NCI-H2107 (cell line): ENCODE measurements at places on chromosomes 7 and 10.

DNA sequence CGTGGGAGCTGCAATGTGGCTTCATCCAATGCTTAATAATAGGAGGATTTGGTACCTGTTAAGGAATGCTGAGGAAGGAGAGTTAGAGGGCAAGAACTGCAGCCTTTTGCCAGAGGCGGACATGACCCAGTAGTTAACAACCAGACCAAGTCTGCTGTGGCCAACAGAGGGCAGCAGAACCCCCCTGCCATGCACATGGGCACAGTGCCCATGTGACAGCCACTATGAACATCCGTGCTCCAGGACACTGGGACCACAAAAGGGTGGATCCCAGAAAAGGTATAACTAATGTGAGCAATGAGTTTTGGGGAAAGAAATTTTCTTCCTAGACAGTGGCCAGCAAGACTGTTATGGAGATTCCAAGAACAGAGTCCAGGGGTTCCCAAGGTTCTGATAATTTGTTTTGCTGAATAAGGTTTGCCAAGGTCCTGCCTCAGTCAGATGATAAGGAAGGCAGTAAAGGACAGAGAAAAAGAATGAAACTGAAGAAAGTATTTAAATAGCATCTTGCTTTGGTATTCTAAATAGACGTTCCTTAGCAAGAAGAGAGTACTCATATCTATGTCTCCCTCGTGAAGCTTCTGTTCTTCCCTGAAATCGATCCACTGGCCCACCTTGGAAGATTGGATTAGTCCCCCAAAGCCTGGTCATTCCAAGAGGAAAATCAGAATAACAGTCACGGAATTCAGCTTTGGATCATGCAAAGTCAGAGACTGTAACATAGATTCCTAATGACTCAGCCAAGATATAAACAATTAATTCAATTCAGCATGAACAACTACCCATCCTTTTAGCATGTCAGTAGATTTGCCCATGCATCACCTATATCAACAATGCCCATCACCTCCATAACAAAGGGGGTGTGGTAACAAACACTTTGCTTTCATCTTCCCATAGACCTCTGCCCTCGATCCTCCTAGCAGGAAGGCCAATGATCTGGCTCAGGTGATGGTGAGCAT, 56.0 kb downstream of the LGI1 start:
- no peak for DNase-seq

DNA sequence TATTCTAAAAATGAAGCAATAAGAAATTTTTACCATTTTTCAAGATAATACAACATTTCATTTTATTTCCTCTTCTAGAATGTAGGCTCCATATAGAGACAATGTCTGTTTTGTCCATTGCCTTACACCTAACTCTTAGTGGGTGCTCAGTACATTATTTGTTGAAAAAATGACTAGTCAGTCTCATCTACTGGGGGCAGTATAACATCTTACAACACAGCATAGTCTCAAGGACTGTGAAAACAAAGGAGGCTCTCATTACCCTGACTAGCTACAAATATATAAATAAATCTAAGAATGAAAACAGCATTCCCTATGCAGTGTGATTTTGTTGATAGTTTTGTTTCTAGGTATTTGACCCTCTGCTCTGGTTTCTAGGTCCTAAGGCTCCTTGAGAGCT, 11.6 kb downstream of the CRPPA start:
- DNase-seq, result no peak

DNA sequence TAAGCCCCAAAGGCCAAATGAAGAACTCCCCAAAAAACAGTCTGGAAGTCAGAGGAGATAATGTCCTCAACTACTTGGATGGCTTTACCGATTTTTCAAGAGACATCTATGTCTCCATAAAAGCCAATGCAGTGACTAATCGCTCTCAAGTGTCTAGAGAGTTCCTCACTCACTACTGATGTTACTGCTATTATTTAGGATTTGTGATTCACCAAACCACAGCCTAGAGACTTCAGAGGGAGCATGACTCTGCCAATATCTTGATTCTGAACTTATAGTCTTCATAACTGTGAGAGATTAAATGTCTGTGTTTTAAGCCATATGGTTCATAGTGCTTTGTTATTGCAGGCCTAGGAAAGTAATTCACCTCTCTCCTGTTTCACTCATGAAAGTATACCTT, 160.2 kb downstream of the IPMK start:
- no peak for DNase-seq

DNA sequence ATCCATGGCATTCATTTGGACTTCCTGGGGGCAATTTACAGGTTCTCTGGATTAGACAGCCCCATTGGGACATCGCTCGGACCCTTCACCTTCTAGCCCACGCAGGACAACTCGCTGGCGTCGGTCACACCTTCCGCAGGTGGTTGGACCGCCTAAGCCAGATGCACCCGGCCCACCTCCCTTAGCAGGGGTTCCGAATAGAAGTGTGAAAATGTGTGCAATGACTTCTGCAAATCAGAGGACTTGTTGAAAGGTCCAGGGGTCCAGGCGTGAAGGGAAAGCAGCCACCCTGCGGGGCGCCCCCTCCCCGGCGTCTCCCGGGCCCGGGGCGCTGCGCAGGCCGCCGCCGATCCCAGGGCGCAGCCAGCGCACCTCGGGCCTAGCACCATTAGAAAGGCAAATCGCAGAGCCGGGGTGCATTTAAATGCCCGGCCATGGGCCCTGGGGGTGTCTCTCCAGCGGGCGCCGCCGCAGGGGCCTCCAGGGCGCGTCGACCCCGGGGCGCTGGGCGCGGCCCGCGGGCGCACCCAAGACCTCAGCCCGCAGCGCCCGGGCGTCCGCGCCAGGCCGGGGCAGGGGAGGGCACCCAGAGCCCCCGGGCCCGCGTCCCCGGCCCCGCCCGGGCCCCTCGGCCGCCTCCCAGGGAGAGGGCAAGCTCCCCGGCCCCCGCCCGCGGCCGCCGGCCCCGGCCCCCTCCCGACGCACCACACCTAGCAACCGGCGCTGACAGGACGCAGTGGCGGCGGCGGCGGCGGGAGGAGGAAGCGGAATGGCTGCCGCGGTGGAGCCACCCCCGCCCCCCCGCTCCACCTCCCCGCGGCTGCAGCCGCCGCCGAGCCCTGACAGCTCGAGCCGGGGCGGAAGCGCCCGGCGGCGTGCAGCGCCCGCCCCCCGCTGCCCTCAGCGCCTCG, 1.2 kb downstream of the JAZF1 start:
- peak; percentile 53 for DNase-seq

- DNase-seq, result no peak
Observed at GRCh38 chr10:112695539-112695938, 248.5 kb downstream of the VTI1A start.

GRCh38 chr7:120502825-120503224, 229.8 kb downstream of the KCND2 start:
- no peak for DNase-seq

DNA sequence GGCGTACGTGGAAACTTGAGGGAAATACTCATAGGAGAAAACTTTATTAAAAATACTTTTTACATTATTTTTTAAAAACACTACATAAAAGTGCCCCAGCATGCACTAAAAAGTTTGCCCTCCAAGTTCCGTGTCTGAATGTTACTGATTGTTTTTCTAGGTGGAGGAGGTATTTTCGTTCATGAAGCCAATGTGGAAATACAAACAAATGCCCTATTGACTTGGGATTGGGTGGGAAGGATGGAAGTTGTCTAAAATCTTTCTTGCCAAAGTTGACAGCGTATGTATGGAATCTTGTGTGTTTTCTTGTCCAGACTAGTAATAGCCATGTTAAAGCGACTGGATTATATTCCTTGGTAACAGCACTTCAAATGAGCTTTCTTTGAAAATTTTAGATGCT, 1.2 kb downstream of the PROSER2 start:
- no peak for DNase-seq

- DNase-seq, result peak; percentile 13
Observed at GRCh38 chr7:43700059-43700501, 29.2 kb downstream of the COA1 start.

DNA sequence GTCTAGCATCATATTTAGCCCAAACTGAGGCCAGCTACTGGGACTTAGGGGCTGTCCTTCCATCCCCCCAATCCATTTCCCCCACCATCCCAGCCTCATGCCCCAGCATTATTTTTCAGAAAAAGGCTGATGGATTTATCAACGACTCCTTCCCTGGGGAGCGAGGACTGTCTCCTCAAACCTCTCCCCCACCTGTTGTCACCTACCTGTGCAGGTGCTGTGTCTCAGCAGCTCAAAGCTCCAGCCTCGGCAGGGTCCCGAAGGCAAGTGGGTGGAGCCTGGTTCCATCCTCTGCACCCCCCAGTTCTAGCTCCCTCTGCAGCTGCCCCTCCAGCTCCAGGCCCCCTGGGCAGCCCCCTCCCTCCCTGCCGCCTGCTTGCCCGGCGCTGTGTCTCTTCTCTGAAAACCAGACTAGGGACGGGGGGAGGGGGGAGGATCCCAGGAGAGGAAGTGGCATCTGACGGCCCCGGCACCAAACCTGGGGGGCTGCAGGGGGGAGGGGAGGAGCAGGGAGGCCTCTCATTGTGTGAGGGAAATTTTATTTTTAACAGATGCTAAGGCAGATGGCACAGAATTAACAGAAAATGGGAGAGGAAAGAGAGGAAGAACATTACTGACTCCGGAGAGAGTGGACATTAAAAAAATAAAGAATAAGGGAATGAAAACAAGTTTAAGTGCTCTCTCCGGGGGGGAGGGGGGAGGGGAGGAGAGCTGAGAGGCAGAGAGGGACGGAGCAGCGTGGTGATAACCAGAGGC, 61.7 kb upstream of the PAX2 start:
- no peak for DNase-seq

- no peak for DNase-seq
Observed at GRCh38 chr10:95814011-95814727, 58.2 kb downstream of the ENTPD1 start.

GRCh38 chr10:22605168-22605567, 109.2 kb downstream of the PIP4K2A start:
- no peak for DNase-seq

DNA sequence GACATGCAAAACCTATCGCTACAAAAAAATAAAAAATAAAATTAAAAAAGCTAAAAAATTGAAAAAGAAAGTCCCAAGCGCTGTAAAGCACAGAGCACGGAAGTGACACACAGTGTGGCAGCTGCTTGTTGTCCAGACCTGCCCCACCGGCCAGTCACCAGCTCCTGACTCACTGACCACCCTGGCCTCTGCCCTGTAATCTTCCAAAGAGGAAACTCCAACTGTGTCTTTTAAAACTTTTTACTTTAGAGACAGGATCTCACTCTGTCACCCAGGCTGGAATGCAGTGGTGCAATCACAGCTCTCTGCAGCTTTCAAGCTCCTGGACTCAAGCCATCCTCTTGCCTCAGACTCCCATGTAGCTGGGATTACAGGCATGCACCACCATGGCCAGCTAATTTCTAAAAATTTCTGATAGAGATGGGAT, 23.6 kb downstream of the GNA12 start:
- no peak for DNase-seq

DNA sequence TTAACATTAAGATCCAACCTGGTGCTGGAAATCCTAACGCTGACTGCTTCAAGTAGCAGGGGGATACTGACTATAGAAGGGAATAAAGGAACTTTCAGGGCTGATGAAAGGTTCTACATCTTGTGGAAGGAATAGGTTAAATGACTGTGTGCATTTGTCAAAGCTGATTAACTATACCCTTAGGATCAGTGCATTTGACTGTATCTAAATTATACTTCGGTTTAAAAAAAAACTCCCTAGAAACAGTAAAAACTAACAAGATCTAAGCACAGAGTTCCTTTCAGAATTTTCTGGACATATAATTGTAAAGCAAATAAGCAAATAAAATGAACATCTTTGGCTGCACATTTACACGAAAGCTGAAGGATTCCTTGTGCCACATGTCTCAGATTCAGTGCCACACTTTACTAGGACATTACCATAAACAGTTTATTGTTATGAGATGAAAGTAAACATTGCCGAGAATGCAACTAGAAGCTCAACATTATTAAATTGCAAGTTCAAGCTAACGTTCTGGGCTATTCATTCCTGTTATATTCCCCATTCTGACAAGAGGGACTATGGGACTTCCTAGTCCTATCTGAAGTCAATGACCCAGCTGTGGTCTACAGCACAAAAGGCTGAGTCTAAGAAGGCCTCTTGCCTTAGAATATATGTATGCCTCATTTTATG, 20.7 kb downstream of the ANK3 start:
- DNase-seq, result no peak

DNA sequence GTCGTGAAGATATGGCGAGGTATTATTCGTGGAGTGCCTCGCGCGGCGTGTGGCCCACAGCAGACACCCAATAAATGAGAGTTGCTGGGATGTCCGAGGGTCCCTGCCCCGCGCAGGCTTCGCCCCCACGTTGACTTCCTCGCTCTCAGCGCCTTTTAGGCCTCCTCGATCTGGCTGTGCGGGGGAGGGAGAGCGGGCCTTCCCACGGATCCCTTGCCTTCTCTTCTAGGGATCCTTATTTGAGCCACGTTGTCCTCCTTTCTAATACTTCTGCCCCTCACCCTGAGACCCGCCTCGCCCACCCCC, 660 bp downstream of the VCL start:
- no peak for DNase-seq

GRCh38 chr7:91293840-91294239, 29.6 kb downstream of the FZD1 start:
- DNase-seq, result no peak

GRCh38 chr7:216360-217300, 24.3 kb downstream of the FAM20C start:
- DNase-seq, result no peak

GRCh38 chr10:30357075-30357801, 8.2 kb upstream of the MTPAP start:
- no peak for DNase-seq

DNA sequence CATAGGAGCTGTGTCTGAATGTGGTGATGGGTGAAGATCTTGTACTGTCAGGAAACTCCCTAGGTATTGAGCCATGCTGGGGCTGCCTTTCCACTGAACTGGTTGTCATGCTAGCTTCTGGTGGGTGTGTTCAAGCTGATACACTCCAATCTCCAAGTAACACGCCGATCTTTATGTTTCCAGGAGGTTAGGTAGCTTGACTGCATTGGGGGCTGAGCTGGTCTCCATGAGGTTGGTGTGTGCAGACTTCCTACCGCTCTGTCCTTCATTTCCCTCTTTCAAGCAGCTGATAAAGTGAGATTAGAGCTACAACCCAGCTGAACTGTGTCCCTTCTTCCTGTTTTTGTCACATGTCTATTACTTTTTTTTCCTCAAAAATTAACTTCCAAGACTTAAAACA, 265.5 kb downstream of the ANKRD30A start:
- DNase-seq, result no peak

- no peak for DNase-seq
Observed at GRCh38 chr10:87095236-87095945, 385 bp downstream of the SHLD2 start.

- DNase-seq, result no peak
Observed at GRCh38 chr7:25877802-25878789, 273.9 kb upstream of the NFE2L3 start.

GRCh38 chr10:97416565-97416964, 9.4 kb upstream of the PGAM1 start:
- DNase-seq, result no peak

GRCh38 chr10:119715628-119716505, 10.0 kb upstream of the INPP5F start:
- DNase-seq, result no peak

DNA sequence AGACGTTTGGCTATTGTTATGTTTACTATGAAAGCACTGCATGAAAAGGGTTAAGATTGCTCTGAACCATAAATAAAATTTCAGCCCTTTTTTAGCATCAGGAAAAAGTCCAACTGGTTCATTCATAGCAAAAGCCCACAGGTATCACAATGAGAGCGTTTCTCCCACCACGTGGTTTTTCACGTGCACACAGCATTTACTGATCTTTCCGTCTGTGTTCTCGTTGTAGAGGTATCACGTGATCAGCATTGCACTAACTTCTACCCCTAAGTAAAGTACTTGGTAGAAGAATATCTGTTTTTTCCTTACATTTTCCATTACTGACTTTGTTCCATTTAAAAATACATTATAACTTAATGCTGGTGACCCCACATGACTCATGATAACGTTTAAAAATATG, 17.8 kb upstream of the CCDC3 start:
- no peak for DNase-seq
